Activated CD8-positive, alpha-beta memory T cell treated with anti-CD3 and anti-CD28 coated beads for 1 hour (primary cell): ENCODE measurements at places on chromosomes 4 and X.

GRCh38 chrX:53256446-53257041 lies 24.8 kb downstream of the IQSEC2 start:
- DNase-seq, result no peak

DNA sequence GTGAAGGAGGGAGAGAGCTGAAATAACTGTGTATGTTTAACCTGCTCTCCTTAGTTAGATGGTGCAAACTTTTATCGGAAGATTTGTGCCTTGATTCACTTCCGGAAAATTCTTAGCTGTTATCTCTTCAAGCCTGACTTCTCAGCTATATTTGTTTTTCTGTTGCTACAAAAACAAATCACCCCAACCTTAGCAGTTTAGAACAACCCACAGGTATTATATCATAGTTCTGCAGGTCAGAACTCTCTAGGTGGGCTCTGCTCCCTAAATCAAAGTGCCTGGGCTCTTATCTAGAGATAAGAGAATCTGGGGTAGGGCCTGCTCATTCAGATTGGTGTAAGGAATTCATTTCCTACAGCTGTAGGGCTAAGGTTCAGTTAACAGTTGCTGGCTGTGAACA lies 15.1 kb upstream of the CEP135 start:
- no peak for DNase-seq

DNA sequence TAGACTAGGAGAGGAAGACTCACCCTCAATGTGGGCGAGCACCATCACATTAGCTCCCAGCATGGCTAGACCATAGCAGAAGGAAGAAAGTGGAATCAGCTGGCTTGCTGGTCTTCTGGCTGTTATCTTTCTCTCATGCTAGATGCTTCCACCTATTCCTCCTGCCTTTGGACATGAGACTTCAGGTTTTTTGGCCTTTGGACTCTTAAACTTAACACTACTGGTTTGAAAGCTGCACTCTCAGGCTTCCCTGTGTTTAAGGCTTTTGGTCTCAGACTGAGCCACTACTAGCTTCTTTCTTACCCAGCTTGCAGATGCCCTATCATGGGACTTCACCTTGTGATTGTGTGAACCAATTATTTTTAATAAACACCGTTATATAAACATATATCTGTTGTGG lies 39.0 kb upstream of the UGT2B4 start:
- DNase-seq, result no peak

DNA sequence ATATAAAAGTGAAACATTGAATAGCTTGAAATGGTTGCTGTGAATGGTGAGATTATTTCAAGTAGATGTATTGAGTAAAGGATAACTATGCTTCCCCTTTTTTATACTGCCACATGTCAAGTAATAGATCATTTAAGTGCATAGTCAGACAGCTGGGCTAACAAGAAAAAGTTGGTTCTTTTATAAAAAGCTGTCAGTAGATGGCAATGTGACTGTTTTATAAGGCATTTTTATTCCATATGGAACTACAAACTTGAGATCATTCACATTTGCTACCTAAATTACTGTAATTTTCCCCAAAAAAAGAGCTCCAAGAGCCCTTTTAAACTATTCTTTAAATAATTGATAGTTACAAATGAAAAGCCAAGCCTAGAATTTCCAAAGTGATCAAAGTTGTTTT lies 831.0 kb downstream of the C4orf33 start:
- no peak for DNase-seq

DNA sequence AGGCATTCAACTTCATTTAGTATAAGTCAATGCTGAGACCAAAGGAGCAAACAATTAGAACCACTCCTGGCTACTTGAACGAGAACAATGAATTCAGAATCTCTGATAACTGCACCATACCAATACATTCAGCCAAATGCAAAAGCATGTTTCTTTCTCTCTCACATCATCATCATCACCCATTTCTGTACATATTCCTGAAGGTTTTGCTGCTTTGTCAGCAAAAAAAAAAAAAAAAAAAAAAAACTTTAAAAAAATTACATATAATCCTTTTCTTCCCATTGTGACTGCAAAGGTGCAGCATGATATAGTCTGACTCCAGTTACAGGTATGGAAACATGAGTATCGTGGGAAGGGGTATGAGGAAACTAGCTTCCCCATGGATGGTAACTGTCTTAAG lies 35.6 kb downstream of the FBXW7 start:
- no peak for DNase-seq

- DNase-seq, result no peak
These were observed 67.0 kb downstream of the SLC4A4 start for GRCh38 chr4:71405791-71406190.

- DNase-seq, result no peak
These were observed 254.2 kb downstream of the NAF1 start for GRCh38 chr4:162912482-162912881.

DNA sequence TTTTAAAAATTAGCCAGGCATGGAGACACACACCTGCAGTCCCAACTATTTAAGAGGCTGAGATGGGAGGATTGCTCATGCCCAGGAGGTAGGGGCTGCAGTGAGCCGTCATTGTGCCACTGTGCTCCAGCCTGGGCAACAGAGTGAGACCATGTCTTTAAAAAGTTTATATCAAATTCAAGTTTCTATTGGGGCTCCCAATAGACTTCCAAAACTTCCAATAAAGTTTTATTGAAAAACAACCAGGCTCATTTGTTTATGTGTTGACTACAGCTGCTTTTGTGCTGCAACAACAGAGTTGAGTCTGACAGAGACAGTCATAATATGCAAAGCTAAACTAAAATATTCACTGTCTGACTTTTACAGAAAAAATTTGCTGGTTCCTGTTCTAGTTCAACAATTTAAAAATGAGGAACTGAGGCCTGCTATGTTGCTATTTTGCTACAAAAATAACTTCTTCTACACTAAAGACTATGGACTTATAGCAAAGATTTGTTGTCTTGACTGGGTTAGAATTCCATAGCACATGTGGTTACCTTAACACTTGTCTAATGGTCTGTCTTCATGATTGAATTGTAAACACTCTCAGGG lies 63.3 kb upstream of the RELL1 start:
- no peak for DNase-seq

DNA sequence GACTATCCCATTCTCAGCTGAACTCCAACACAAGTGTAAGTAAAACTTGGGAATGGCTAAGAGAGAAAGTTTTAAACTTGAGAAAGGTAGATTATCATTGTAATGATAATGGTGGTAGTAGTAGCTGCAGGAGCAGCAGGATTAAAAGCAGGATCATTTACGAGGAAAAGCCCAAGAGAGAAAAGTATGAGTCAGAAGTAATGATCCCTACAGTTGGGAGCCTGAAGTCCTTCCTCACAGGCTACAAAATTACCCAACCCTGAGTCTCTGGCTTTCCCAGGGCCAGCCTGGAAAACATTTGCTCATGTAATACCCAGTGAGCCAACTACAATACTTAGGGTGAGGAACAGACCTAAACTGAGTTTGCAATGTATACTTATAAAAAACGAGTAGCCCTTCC lies 4.4 kb upstream of the PRDM8 start:
- DNase-seq, result no peak

DNA sequence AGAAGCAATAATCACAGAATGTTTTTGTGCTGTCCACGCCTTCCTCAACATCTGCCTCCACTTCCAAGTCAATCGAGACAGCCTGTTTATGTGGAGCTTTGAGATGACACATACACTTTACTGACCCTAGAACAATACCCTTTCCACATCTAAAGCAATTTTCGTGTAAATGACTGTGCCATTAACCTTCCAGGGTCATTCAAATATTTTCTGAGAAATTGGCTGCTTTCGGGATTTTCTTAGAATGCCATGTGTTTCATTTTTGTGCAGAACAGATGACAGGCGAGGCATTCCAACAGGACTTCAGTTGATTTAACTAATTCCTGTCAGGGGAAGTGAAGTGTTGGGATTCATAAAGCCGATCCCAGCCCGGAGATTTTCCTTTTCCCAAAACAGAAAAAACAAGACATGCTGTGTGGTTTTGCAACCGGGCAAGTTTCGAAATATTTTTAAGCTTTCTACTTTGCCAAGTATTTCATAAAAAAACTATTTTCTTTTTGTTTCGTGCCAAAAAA lies 73.9 kb downstream of the SORBS2 start:
- no peak for DNase-seq

DNA sequence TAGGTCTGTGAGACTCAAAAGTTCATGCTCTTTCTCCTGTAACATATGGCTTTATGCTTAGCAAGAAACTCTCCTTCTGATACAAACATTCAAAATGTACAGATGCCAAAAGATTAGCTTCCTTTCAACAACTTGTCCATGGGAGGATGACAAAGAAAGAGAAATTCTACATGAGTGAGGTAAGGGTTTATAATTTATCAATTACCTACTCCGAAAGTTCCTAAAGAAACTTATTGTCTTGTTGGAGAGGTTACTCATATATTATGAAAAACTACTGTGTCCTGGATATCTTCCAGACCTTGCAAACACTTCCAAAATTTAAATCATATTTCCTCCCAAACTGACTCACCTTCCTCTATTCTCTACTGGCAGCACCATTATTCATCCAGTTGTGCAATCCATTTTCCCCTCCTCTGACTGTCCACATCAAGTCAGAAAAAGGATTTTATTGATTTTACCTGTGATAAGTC lies 65.1 kb downstream of the ENPEP start:
- no peak for DNase-seq
